ENCODE measurements at places on chromosomes 6 and 20.
A peak's percentile ranks its signal among the peaks of the same experiment; 100 is the strongest.

DNA sequence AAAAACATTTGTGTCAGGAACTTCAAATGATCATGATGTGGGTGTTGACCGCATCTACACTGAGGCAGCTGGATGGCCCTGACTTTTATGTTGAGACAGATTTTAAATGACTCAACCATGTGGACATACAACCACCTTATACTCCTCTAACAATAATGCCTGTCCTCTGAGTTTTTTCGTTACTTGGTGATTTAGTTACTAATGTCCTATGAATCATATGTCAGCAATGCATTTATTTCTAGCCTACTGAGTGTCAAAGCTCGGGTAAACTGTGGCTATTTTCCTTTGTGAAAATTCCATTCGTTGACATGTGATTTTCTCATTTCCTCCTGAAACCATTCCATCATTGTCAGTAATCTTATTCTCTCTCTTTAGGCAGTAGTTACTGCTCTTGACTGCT lies 38.9 kb upstream of the NKX2-4 start:
- peak; percentile 80 for DNase-seq

DNA sequence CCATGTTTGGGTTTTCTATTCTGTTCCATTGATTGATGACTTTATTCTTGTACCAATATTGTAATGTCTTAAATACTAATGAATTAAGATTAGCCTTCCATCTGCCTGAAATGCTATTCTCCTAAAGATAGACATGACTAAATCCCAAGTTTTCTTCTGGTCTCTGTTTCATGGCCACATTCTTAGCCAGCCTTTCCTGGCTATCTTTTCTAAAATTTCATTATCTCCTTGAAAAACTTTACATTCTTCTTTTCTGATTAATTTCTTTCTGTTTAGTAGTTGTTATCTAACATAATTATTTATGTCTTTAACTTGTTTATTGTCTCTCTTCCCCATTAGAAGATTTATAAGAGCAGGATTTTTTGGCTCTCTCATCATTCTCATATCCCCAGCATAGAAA lies 4.4 kb upstream of the PRIM2 start:
- no peak for DNase-seq

DNA sequence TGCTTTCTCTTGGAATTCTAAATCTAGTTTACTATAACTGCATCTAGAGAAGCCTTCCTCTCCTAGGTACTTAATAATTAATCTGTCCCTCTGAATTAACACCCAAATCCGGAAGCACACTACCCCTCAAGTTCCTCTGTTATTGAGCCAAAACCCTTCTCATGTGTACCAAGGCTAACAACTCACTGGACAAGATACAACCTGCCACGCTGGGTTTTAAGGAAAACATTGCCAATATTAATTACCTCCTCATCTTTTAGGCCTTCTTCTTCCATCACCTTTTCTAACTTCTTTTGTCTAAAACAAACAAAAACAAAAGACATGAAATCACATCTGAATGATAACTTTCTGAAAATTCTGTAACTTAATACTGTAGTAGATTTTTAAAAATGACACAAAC lies 21.9 kb downstream of the STK38 start:
- no peak for DNase-seq

DNA sequence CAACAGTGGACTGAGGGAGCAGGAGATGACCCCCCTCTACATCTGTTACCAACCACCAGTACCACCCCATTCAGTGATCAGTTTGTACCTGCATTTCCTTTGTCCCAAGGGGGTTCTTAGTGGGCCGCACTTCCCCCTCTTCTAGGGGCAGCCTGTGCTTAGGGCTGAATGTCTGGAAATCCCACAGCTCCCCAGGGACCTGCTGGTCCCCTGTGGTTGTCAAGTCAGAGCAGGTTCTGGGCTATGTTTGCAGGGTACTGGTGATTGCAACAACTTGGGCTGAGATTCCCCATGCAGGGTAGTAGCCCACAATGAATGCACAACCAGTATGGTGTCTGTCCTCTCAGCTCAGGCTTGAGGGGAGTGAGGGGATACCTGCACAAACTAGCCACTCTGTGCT lies 39.7 kb upstream of the COL10A1 start:
- DNase-seq: no peak

DNA sequence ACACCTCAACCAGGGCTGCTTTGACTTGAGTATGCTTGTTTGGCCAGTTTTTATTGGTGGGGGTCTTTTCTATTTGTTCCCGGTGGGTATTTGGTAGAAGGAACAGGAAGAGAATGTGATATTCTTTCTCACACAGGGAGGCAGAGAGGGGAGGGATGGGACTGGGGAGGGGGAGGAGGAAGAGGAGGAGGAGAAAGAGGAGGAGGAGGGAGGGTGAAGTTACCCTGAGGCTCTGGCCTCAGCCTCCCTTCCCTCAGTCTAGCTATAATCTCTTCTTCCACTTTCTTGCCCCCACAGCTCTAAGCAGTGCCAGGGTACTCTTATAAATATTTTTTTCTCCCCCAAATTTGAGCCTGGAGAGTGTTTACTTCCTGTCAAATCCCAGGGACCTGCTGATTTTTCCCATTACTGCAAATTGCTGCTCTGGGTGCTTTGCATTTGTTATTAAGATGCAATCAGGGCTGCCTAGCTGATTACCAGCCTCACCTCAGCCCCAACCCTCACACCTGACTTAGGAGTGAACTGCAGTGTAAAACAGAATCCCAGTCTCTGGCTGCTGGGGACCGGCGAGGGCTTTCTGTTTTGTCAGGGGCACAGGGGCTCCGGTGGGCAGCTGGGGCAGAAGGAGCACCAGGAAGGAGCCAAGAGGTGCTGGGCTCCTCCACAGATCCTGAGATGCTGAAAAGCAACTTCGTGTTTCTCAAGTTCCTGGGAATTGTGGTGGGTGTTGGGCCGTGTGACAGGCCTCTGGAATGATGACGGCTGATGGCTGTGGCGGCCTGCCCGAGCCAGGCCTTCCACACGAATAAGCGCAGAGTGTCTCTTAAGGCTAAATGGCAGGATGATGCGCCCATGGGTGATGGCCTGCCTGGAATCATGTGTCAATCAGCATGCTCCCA lies 141.4 kb downstream of the CD83 start:
- DNase-seq: no peak
